GM10248 (cell line): ENCODE measurements at places on chromosomes 6 and 20.

DNA sequence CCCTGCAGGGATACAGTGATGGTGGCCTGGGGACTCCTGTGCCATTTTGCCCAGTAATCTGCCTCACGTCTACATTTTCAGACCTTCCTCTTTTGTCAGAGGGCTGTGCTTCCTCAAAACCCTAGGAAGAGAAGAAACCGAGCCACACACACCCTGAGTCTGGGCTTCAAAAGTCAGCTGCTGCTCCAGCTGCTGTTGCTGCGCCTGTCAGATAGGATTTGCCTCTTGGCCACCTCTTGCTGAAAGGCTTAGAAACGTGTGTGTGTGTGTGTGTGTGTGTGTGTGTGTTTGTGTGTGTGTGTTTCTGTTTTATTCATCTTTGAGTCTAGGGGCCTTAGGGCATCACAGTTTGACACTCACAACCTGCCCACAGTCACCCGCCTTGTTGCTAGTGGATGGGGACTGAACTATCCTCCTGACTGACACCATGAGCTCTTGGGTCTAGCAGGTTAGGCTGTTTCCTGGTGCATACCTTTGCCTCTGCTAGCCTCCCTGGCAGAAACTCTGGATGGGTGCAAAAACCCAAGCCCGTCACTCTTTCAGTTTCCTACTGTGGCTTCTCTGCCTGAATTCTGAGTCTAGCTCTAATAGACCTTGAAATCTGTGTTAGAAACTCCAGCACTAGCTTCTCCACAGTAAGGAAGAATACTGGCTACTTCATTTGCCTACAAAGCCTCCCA, 94.9 kb upstream of the CEP85L start:
- no peak for DNase-seq

DNA sequence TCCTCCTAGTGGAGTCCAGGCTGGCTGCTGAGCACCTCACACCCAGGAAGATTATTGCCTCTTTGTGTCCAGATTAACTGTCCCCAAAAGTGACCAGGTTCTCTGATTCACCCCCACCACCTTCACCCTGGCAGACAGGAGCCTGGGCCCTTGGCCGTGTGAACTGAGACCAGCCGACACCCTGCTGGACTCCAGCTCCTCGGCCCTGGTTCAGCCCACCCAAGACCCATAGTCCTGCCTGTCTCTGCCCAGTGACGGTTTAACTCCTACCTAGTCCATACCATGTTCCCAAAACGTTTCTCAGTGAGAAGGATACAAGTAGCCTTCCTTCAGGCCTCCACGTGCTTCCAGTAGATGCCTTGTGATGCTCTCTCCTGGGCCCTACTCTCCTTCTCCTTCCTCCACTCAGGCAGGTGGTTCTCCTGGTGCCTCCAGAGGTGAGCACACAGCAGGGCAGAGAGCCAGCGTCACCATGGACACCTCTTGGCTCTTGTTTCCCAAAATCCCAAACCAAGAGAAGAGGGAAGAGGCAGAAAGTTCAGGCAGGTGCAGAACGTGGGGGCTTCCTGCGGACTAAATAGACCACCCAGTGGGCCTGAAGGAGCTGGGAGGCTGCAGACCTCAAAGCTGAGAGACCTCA, 134.4 kb upstream of the CST7 start:
- no peak for DNase-seq

GRCh38 chr6:36755435-36756348, 58.1 kb downstream of the RAB44 start:
- DNase-seq = peak; percentile 71

GRCh38 chr6:163420289-163420614, 5.7 kb downstream of the QKI start:
- no peak for DNase-seq

- DNase-seq = peak; percentile 8
Observed at GRCh38 chr6:30881392-30882203, 2.7 kb upstream of the DDR1 start.

DNA sequence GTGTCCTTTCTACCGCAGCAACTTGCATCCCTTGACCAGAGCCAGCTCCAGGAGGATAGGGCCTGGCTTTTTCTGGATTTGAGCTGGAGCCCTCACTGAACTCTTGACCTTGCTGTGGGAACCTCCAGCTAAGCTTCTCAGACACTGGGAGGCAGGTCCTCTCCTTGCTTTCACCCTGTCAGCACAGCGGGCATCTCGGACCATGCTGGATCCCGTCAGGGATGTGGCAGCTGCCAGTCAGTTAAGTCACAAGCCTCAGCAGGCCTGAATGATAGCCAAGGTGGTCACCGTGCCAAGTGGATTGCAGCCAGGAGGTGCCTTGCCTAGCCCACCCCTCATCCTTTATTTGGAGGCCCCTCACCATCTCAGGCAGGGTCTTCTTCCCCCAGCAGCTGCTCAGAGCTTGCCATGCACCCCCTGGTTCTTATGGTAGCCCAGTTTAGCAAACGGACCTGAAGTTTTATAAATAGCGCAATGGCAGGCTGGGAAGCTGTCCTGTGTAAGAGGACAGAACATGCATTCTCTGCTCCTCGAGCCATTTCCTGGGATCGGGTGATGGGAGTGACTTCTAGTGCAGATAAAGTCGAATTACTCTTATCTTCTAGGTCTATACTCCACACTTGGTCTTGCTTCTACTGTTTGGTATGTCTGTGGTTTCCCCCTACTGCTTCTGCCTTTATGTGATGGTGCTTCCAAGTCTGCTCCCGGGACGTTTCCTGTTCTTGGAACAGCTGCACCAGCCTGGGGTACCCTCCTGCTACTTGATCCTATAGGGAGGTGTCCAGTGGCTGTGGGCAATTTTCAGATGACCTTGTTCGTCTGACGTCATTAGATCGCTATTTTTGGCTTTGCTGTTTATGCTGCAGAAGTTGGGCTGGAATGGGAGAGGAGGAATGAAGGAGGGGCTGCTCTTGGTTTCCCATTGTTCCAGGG, 7.1 kb upstream of the MYLK2 start:
- DNase-seq = no peak

- DNase-seq = no peak
Observed at GRCh38 chr6:163281634-163282033, 132.9 kb upstream of the QKI start.

GRCh38 chr6:66230591-66230990, 523.6 kb upstream of the EYS start:
- no peak for DNase-seq

DNA sequence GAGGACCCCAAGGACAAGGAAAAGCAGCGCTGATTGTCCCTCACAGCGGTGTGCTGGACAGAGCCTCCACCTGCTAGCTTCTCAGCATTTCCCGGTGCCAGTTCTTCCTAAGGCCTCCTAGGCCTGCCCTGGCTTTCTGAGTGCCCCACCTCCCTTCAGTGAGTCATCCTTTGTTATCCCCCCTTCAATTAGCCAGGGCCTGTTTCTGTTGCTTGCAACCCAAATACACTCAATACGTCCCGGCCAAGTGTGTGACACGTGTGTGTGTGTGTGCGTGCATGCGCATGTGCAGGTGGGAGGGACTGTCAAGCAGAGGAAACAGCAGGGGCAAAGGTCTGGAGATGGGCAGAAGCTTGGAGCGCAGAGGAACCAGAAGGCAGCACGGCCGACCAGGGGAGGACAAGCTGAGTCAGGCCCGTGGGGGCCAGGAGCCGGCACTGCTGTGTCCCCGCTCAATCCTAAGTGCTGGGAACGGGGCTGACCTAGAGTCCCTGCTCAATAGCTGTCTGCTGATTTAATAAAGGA, 159.8 kb downstream of the PREX1 start:
- DNase-seq = no peak

- no peak for DNase-seq
Observed at GRCh38 chr6:41239467-41240159, 11.5 kb downstream of the TREML4 start.

DNA sequence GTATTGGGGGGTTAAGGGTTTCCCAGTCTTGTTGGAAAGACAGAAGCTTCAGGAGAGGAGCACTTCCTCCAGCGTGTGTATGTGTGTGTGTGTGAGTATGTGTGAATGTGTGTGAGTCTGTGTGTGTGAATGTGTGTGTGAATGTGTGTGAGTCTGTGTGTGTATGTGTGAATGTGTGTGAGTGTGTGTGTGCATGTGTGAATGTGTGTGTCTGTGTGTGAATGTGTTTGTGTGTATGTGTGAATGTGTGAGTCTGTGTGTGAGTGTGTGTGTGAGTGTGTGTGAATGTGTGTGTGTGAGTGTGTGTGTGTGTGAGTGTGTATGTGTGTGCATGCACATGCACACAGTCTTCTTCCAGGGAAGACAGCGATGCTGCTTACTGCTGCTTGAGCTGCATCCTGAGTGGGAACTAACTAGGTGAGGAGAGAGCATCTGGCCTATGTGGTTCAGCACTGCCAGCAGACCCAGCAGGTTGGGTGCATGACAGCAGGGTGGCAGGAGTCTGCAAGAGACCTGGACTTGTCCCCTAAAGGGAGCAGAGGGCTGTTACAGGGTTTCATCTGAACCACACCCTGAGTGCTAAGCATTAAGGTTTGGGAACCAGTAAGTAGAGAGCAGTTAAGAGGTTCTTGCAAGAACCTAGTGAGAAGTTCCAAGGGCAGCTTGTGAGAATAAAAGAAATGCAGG, 22.7 kb upstream of the CCND3 start:
- no peak for DNase-seq

DNA sequence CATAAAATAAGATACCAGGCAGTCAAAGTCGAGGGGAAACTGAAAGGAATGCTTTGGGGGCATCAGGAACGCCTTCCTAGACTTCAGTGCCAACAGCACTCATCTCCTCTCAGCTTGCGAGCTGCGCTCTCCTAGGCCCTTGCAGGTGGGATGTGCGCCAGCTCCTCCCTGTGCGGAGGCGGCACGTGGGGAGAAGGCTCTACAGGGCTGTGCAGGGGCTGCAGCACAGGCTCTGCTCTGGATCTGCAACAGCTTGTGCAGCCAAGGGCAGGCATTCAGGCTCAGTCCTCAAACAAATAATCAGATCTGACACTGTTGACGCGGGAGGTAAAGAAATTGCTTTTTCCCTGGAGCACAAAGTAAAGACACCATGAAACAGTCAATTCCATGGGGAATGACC, 144.8 kb downstream of the TTLL2 start:
- no peak for DNase-seq

DNA sequence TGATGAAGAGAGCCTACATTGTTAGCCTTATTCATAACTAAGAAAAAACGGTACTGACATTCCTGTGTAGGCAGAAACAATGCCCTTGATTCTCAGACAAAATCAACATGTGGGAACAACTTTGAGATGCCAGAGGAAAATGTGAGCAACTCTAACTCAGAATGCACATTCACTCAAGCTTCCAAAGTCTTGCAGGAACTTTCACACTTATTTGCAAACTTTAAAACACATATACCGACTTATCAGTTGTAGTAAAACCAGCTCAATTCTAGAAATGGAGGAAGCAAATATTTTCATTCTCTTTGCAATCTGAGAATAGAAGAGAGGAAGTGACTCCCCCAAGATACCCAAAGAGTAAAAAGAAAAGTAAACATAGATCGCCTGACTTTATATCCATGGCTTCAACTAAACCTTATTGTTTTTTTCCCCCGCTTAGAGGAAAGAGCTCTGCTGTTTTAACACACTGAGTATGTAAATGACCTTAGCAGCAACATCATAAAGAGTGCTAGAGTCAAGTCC, 117.6 kb downstream of the EPB41L2 start:
- no peak for DNase-seq

DNA sequence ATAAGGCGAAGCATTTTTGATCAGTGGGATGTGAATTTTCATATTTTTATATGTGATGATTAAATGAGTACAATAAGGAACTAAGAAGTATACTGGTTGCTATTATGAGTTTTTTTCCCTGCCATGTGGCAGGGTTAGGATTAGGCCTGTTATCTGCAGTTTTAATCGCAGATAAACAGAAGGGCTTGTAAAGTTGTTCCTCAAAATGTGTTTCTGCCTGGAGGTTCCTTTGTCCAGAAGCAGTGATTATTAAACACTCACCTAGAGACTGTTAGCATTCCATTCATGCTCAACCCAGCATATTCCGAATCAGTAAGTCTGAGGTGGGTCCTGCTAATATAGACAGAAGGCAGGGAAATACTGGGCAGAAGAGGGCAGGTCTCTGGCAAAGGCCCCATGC, 316.0 kb downstream of the CLIC5 start:
- no peak for DNase-seq

GRCh38 chr6:32785781-32786533, 22.6 kb upstream of the HLA-DQB2 start:
- DNase-seq = peak; percentile 53

GRCh38 chr20:10954137-10954840, 280.5 kb upstream of the JAG1 start:
- DNase-seq = no peak

DNA sequence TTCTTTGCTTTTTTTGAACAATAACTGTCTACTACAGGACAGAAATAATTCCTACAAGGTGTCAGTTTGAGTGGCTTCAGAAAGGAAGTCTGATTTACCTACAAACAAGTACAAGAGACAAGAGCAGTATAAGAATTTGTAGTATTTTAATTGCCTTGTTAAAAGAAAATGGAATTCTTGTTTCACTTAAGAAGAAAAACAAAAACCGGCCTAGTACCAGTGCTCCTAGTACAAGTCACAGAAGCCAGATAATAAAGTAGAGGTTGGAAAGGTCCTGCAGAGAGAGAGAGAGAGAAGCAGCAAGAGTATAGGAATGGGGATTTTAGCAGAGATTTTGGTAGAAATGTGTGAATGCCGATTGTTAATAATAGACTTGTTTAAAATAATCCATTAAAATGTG, 6.4 kb downstream of the TAB2 start:
- DNase-seq = no peak

DNA sequence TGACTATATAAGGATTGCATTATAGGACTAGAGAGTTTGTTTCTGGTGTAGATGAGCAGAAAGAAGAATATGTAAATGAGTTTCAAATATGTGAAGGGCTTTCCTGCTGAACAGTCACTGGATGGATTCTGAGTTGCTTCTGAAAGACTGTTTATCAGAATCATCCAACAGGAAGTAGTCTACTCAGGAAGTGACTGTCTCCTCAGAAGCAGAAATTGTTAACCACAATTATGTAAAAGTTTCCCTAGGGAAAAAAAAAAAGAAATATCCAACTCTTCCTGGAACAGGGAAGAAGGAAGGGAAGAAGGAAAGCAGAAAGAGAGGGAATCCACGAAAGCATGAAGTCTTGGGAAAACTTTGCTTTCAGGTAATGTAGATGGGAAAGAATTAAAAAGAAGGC, 138.9 kb downstream of the TENT5A start:
- no peak for DNase-seq

- no peak for DNase-seq
Observed at GRCh38 chr6:162852840-162853577, 125.2 kb downstream of the PACRG start.

- DNase-seq = no peak
Observed at GRCh38 chr20:2151858-2152281, 50.2 kb downstream of the STK35 start.

DNA sequence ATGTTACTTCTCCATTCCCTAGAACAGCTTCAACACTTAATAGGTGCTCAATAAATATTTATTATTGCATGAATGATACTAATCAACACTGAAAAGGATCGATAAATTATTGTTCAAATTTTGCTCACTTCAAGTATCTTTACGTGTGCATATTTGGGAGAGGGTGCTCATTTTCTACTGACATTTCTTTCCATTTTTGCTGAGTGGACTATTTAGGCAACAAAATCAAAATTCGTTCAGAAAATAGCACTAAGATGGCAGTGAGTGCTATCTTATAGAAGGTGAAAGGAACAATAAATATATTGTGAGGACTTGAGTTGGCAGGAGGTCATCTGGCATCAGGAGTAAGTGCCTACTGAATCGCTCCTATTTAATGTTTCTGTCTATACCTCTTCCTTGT, 501.9 kb upstream of the IRAK1BP1 start:
- DNase-seq = no peak
